ENCODE measurements at places on chromosomes 3 and 15. TPM values are rescaled to one million over a fixed set of nuclear protein-coding genes. Genes with fewer than 3 reads are reported as not detected.

DNA sequence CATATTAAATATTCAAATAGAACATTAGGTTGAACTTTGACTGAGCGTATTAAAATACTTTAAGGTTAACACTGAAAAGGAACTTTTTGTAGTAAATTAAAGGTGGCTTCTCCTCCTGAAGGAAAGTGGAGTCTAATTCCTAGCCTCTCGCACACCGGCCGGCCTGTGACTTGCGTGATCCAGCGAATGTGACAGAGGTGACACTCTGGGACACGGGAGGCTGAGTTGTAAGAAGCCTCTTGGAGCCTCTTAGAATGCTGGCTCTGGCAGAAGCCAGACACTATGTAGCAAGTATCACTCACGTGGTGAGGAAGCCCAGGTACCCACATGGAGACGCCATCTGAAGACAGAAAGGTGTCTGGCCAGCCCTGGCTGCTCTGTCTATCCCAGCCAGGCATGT, 64.9 kb upstream of the NSMCE3 start:
- DNase-seq, result no peak

DNA sequence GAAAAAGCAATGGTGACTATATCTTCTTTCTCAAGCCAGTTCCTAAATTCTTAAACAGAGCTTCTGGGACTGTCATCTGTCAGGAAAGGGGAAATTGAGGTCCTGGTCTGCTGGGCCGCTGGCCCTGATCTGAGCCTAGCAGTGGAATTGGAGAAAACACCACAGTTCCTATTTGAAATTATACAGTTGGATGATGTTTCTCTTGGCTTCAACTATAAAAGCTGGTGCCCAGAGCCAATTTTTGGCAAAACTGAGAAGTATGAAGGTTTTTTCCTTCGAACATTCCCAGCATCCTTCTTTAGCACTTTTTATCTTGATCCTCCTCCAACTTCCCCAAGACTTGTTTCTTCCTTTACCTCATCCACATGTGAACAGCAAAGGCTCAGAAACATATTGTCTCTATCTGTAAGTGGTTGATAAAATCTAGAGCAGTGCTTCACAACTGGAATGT, 83.9 kb downstream of the CD47 start:
- no peak for DNase-seq

DNA sequence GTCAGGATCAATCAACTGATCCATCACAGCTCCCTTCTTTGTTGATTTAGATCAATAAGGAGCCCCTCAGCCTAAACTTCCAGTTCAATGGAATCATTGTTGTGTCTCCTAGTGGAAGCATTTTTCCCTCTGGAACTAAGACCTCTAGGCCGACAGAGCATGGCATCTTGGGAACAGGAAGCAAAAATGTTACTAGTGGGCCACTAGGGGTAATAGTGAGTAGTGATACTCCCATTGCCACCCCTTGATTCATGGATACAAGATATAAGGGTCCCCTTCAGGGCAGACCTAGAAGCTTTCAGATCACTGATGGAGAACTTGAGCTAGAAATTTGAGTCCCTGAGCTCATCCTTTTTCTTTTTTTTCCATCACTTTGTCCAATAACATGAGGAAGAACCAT, 40.4 kb upstream of the AZI2 start:
- no peak for DNase-seq

DNA sequence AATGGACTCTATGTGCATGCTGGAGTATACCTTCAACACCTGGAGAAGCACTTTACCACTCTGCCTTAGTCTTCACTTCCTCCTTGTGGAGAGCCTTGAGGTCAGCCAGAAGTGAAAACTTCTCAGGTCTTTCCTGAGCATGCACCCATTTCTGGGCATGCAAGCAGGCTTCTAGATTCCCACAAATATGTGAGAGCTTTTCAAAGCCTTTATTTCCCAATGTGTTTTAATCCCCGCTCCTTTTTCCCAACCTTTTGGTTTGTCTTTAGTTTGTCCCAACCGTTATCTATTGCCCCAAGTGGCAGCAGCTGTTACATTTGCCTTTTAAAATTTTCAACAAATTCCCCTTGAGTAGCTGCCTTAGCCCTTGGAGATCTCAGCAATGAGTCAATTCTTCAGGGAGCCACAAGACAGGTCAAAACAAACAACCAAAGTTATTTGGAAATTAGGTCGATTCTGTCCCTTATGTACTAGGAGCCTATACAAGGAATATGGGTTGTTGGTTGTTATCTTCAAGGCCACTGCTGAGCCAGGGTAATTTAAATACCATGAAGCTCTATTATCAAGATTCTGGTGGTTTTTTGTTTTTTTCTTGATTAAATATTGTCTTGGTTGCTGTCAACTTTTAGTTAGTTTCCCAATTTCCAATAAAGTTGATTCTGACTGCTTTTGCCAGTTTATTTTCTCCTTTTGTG, 44.4 kb downstream of the LSM3 start:
- DNase-seq, result no peak

DNA sequence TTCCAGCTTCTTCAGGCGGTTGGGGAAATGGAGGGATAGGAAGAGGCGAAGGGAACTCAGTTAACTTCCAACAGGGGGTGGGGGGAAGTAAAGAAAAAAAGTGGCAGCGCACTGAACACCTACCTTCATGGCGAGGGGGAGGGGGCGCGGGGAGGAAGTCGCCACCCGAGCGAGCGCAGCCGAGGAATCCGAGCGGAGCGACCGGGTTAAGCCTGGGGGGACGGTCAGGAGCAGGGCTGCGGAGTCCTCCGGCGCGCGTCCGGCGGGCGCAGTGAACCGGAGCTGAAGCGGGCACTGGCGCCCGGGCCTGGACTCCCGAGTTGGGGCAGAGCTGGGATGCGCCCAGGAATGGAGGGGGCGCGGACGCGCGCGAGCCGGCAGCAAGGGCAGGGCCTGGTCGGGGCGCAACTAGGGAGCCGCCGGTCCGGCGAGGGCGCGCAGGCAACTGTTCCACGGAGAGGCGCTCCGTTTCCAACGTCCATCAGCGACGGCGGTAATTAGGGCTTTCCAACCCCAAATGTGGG, at the start of gene WNT5A:
Gene WNT5A (minus strand): TSS at position 450 of the 524 bp plus-strand sequence. CDS start 321 bp downstream, at position 129.
- DNase-seq, result peak; percentile 32

DNA sequence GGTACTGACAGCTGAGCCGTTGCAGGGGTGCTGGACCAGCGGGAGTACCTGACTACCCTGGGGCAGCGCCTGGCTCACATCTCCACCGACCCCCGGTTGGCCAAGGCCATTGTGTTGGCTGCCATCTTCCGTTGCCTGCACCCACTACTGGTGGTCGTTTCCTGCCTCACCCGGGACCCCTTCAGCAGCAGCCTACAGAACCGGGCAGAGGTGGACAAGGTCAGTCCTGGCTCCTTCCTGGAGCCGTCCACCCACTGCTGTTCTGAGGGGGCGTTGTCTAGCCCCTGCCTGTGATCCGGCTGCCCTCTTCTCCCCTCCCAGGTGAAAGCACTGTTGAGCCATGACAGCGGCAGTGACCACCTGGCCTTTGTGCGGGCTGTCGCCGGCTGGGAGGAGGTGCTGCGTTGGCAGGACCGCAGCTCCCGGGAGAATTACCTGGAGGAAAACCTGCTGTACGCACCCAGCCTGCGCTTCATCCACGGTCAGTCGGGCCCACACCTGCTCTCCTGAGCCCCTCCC, 45.7 kb downstream of the DHX30 start:
- no peak for DNase-seq

DNA sequence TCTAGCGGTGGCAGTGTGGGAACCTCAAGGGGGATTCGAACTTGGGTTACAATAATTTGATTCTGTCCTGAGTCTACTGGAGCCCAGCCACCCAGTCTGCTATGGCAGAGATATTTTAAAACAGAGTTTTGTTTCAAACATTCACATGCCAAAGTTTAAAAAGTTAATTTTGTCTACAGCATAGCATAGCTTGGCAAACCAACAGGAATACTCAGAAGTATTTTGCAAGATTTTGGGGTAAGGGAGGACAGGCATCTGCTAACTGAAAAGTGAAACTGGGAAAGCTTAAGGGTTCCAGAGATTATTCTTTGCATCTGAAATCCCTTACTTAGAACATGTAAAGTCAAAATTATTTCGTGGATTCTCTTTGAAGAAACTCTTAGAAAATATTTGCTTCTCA, 6.6 kb downstream of the ARID3B start:
- DNase-seq, result no peak

GRCh38 chr3:66823009-66823397, 175.1 kb upstream of the KBTBD8 start:
- no peak for DNase-seq

DNA sequence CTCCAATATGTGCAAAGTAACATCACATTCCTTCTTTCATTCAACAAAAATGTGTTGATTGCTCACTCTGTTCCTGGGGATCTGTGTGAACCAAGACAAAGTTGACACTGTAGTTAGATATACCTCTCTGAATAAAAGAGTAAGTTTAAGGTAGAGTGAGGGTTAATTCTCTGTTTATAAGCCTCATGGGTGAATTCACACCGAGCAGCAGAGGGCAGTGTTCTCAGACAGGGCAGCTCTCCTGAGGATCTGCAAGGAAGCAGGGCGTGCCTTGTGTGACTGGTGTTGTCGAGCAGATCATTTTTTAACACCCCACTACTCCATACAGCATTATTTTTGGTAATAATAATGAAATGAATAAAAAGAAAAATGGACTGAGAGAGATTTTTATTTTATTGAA, 34.4 kb downstream of the PAQR9 start:
- DNase-seq, result peak; percentile 65

- no peak for DNase-seq
These were observed 48.6 kb downstream of the SHOX2 start for GRCh38 chr3:158057666-158058065.

DNA sequence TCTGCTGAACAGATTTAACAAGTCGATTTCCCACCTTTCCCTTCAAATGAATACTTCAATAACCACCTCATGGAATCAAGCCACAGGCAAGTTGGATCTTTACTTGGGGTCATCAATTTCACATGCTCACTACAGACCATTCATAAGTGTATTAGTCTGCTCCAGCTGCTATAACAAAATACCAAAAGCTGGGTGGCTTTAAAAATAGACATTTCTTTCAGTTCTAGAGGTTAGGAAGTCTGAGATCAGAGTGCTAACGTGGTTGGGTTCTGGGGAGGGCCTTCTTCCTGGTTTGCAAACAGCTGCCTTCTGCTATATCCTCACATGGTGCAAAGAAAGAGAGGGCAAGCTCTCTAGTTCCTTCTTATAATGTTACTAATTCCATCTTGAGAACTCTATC, 5.1 kb downstream of the GPR176 start:
- no peak for DNase-seq

DNA sequence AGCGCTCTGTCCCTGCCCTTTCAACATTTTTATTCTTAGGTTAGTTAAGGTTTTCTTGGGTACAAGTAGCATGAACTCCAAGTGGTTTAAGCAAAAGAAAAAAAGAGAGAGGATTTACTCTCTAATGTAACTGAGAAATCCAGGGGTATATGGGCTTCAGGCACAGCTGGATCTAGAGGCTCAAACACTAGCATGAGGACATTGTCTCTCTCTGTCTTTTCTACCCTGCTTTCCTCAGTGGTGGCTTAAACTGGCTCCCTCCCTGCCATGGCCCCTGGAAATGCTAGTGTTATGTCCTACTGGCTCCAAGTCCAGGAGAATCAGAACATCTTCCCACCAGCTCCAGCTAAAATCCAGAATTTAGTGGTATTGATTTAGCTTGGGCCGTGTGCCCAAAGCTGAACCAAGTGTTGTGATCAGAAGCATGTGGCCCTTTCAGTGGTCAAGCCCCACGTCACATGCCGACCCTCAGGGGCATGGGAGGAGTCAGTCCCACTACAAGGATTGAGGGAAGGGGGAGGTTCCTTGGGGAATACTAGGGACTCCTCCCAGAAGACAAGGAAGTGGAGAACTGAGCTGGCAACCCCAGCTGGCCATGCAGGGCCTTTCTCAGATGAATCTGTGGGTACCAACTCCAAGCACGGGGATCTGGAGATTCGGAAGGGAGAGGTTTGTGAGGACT, 58.0 kb downstream of the LINGO1 start:
- DNase-seq, result no peak

DNA sequence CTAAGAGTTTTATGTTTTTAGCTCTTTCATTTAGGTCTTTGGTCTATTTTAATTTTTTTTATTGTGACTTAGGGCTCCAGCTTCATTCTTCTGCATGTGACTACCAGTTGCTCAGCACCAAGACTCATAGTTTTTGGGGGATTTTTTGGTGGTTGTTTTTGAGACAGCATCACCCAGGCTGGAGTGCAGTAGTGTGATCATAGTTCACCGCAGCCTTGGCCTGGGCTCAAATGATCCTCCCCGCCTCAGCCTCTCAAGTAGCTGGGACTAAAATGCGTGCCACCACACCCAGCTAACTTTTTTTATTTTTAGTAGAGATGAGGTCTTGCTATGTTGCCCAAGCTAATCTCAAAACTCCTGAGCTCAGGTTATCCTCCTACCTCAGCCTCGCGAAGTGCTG, 19.4 kb downstream of the CDV3 start:
- DNase-seq, result peak; percentile 20

DNA sequence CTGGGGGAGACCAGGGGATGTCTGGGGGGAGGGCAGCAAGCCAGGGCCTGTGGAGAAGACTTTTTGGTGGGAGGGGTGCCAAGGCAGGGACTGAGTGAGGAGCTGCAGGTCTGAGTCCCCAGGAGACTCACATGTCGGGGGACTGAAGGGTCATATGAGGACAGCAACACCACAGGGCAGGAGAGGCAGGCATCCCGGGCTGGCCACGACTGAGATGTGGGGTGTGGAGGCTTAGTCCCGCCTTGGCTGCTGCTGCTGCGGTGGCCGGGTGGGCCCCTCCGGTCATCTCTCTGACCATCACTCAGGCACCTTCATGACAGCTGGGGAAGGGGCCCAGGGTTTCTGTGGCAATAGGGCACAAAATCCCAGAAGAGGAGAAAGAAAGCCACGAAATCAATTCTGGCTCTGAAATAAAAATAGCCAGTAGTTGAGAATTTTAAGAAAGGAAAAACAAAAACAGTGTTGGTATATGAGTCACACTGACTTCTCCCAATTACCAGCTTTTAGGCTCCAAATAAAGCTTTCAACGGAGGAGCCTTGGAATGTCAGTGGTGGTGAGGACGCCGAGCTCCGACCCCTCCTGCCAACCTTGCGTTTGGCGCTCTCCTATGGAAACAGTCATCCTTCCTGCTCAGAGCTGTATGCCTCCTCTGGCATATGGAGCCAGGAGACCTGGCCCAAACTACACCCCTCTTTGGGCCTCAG, 52.9 kb upstream of the ITGA11 start:
- DNase-seq, result no peak

GRCh38 chr3:185405243-185405642, 42.3 kb downstream of the MAP3K13 start:
- no peak for DNase-seq

LEKR1 gene
- 0.40 TPM for total RNA-seq

THSD4 gene
- total RNA-seq, result 38.7 TPM

SENP8 gene
- 2.6 TPM for total RNA-seq

GRK7 gene
- not detected for total RNA-seq

PLIN1 gene
- total RNA-seq, result 12.7 TPM

SLC15A2 gene
- total RNA-seq, result 1.1 TPM

EPHB3 gene
- 7.1 TPM for total RNA-seq

TGM4 gene
- not detected for total RNA-seq

ZPLD1 gene
- total RNA-seq, result not detected

GXYLT2 gene
- 10.5 TPM for total RNA-seq

MESP2 gene
- not detected for total RNA-seq

CFAP100 gene
- total RNA-seq, result not detected

GOLGA6B gene
- total RNA-seq, result not detected
